EL (cell line): ENCODE measurements at places on chromosomes 1 and 21.

GRCh38 chr1:201381130-201381529 lies 3.6 kb upstream of the TNNT2 start:
- no peak for DNase-seq

DNA sequence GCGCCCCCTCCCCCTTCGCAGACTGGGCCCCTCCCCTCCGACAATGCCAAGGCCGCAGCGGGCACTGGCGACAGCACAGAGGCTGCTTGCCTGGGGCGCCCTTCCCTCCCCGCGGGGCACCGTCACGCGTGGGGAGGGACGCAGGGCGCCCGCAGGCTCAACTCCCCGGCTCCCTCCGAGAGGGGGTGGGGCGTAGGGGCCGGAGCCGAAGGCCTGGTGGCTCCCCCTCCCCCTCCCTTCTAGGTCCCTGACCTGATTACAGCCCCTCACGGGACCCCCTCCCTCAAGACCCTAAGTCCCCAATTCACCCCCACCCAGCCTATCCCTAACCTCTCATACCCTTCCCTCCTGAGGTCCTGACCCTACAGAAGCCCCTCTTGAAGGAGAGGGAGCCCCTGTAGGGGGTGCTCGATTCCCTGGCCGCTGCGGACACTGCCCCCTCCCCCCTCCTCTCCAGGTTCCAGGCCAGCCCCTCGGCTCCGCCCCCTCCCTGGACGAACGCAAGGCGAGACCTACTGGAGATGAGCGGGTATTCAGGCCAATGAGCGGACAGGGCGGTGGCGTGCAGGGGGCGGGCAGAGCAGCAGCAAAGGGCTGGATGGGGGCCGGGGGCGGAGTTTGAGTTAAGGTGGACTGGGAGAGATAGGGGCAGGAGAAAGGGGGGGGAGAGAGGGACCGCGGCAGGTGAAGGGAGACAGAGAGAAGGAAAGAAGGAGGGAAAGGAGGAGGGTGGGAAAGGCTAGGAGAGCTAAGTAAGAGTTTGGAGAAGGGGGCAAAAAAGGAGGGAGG lies 733 bp upstream of the ZBTB7B start:
- DNase-seq: peak; percentile 99

DNA sequence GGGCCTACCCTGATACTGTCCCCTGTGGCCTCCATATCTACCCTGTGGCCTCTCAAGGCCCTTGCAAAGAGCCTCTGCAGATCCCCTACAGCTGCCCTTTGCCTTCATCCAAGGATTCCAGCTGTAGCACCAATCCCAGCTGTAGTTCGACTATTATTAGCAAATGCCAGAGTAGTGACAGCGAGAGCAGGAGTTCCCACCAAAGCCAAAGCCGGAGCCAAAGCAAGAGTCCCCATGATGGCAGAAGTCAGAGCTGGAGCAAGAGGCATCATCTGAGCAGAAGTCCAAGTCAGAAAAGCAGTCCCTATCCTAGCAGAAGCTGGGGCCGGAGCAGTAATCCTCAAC lies 2.7 kb downstream of the NSUN4 start:
- DNase-seq: no peak

DNA sequence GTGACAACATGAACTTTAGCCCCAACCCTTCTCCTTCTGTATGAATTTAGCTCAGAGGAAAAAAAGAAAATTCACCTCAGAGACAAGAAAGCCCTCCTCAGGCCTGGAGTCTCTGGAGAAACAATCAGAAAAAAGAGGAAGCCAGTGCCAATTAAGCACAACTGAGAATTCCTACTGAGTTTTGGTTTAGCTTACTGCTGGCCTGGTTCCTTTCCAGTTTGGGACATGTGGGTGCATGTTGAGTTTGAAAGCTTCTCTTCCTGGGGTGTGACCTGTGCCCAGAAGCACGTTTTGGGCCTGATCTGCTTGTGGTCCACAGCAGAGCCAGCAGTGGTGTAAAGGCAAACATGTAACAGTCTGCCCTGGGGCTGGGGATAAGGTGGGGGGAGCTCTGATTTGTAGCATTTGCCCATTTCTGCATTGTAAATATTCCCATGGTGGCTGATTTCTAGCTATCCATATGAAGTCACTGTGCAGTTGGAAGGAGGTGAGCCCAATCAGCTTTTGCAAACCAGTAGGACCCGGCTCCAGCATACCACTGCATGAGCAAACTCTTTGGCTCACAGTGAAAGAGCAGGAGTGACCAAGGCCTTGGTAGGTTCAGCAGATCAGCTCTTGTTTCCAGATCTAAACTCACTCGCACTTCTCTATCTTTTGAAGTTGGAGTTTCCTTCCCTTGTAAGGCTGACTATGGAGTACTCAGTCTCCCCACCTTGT lies 4.7 kb upstream of the THEM5 start:
- no peak for DNase-seq

DNA sequence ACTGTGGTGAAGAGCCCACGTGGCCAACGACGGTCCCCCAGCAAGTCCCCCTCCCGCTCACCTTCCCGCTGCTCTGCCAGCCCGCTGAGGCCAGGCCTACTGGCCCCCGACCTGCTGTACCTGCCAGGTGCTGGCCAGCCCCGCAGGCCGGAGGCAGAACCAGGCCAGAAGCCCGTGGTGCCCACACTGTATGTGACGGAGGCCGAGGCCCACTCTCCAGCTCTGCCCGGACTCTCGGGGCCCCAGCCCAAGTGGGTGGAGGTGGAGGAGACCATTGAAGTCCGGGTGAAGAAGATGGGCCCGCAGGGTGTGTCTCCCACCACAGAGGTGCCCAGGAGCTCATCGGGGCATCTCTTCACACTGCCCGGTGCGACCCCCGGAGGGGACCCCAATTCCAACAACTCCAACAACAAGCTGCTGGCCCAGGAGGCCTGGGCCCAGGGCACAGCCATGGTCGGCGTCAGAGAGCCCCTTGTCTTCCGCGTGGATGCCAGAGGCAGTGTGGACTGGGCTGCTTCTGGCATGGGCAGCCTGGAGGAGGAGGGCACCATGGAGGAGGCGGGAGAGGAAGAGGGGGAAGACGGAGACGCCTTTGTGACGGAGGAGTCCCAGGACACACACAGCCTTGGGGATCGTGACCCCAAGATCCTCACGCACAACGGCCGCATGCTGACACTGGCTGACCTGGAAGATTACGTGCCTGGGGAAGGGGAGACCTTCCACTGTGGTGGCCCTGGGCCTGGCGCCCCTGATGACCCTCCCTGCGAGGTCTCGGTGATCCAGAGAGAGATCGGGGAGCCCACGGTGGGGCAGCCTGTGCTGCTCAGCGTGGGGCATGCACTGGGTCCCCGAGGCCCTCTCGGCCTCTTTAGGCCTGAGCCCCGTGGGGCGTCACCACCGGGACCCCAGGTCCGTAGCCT lies 46.8 kb downstream of the TRIM11 start:
- no peak for DNase-seq

GRCh38 chr1:209704584-209704983 lies at the start of gene HSD11B1:
HSD11B1 (plus strand) TSS chr1:209704846; CDS start chr1:209704943, 97 bp downstream.
- DNase-seq: peak; percentile 38

- DNase-seq: no peak
Observed at GRCh38 chr21:43917515-43918384, 52.7 kb downstream of the AGPAT3 start.

DNA sequence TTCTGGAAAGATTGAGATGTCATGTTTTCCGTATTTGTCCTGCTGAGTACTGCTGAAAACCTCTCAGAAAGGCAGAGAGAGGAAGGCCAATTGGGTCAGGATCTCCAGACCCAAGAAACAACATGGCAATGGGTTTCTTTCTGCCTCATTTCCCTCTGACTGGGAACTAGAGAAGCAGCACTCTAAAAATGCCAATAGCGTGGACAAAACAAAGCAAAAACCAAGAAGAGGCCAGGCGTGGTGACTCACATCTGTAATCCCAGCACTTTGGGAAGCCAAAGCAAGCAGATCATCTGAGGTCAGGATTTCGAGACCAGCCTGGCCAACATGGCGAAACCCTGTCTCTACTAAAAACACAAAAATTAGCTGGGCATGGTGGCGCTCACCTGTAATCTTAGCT lies 18.3 kb downstream of the TNFRSF9 start:
- peak; percentile 60 for DNase-seq

- no peak for DNase-seq
Observed at GRCh38 chr1:116096013-116096618, 15.1 kb upstream of the MAB21L3 start.

- no peak for DNase-seq
Observed at GRCh38 chr1:160499631-160500030, 23.4 kb downstream of the SLAMF6 start.

DNA sequence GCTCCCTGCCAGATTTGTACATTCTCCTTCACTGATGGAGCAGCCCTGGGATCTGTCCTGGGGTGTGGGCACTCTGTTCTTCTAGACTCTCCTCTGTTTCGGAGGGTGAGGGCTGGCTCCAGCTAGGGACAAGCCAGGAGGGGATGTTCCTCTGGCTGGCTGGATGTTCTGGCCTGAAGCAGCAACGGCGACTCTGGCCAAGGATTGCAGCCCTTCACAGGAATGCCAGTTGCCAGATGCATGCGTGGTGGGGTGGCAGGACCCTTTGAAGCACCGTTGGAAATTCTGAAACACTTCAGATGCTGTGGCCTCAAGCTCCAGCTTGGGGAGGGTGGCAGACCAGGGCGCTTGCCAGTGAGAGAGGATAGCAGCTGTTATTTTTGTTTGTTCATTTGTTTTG lies 210.9 kb downstream of the TRABD2B start:
- no peak for DNase-seq

DNA sequence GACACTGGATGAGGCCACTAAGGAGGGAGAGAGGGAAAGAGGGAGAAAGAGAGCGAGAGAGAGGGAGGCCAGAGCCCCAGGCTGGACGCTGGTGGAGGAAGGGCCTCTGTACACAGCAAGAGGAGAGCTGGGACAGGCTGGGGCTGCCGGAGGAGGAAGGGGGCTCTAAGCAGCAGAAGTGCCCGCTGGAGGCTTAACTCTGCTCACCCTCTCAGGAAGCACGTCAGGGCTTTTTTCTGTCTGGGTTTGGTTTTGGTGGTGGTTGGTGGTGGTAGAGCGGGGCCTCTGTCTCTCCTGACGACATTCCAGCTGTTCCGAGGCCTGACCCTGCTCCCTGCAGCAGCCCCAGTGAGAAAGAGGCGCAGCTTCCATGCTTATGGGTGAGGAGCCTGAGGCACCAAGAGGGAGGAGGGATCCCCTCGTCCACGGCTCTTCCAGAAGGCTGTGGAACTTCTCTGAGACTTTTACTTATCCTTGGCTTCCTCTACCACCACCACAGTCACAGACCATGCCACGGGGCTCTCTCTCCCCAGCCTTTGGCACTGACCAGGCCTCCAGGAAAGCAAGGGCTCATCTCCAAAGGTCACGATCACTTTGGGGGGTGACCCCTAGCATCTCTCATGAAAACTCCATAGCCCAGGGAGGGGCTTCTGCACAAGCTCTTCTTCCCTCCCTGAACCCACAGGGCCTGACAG lies 136.4 kb upstream of the VAMP3 start:
- no peak for DNase-seq

- peak; percentile 55 for DNase-seq
Observed at GRCh38 chr1:112540226-112540794, 31.5 kb downstream of the WNT2B start.
